ENCODE measurements at places on chromosomes 12 and 14.

DNA sequence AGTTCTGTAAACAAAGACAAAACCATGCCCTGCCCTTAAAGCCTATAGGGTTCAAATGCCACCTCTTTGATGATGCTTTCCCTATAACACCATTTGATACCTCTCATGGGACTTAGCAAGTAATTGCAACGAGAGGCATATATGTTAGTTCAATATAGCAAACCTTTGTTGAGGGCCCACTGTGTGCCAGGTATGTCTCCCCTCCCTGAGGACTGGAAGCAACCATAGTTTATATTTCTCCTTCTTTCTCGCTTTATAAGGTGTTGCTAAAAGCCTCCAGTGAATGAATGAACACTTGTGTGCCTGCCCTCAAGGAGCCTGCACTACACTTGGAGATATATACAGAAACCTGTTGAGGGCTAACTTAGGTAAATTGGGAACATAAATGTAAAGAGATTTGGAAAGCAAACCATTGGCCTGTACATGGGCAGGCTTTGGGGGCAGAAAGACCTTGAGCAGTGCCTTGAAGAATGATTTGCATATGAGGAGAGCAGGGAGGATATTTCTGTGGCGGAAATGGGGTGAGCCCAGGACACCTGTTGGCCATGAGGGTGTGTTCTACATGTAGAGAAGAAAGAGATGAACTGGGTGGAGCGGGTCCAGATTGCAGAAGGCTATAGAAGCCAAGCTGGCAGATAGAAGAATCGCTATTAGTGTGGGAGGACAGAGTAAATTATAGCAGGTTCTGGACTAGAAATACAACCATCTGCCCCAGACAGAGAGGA, 1.8 kb upstream of the CKAP4 start:
- no peak for DNase-seq

DNA sequence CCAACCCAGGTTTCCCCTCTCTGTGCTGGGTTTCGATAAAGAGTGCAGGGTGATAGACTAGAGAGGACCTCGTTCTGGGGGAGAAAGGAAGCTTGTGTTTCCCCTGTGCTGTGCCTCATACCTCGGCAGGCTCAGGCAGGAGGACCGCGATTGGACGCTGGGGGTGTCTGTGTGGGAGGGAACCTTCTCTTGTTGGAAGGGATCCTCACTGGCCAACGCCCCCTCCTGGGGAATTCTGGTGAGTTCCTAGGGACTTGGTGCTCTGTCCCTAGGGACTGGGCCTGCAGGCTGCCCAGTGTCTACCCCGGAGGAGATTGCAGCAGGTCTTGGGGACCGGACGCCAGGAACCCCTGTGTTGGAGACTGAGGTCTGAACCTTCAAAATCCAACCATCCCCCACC, 157.4 kb upstream of the PRMT8 start:
- no peak for DNase-seq

GRCh38 chr12:131242741-131243496, 289.2 kb downstream of the ADGRD1 start:
- DNase-seq: no peak

- no peak for DNase-seq
Measured at GRCh38 chr12:23621900-23622299, 327.6 kb downstream of the SOX5 start.
